Activated CD4-positive, alpha-beta T cell treated with anti-CD3 and anti-CD28 coated beads, Interleukin-2, amount 10 ng/mL, durations not matched to agents 7 days and 5 days (primary cell): ENCODE measurements at places on chromosomes 12 and 14. TPM values are rescaled to one million over a fixed set of nuclear protein-coding genes. Genes with fewer than 3 reads are reported as not detected.

Gene CCDC196
- not detected for total RNA-seq

- peak; percentile 82 for DNase-seq
Observed at GRCh38 chr12:2034633-2035430, 18.0 kb upstream of the CACNA1C start.

DNA sequence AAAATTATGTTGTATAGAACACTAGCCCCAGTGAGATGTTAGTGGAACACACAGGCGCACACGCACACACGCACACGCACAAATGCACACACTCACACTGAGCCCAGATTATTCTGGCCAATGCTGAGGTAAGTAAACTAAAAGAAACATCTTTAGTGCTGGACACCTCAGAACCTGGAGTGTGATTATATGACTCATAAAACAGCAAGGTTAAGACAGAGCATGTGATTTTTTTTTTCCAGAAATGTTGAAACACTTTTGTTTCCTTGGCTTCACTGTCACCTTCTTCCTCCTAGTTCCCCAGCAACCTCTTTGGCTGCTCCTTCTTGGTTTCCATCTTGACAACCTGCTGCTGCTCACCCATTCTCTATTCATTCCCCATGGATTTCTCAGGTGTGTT lies 141.0 kb upstream of the ALG10B start:
- DNase-seq, result no peak

GRCh38 chr12:79686171-79686570 lies 4.6 kb downstream of the PAWR start:
- DNase-seq, result no peak

Gene VWF
- total RNA-seq, result not detected

DNA sequence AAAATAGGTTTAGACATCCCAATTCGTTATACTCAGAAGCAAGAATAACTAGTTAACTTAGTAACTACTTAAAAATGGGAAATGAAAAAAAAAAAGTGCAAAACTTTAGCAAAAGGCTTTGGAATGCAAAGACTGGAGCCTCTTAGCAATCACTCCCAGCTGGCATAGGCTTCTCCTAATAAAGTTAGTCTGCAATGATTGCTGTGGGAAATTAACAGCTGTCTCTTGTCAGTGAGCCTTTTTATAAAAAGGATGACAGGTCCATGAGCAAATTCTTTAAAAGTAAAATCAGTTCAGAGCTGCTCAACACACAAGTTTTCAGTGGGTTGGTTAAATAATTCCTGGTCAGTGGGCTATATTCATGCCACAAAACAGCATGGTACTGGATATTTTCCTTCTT lies 7.4 kb upstream of the SYCP3 start:
- DNase-seq, result no peak

DNA sequence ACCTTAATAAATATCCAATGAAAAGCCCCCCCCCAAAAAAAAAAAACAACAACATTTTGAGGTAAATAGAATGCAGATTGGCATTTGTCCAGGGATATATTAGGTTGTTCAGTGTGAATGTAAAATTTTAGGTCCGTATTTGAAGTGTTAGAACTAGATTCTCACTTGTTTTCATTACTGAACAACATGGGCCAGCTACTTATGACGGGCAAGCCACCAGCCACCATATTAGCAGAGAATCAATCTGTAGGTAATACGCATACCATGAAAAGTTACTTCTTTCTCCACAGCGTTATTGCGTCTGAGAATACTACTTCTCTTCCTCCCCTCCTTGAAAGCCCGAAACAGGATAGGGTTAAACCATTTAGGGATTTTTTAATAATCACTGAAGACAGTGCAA lies 5.4 kb downstream of the FLRT2 start:
- no peak for DNase-seq

DNA sequence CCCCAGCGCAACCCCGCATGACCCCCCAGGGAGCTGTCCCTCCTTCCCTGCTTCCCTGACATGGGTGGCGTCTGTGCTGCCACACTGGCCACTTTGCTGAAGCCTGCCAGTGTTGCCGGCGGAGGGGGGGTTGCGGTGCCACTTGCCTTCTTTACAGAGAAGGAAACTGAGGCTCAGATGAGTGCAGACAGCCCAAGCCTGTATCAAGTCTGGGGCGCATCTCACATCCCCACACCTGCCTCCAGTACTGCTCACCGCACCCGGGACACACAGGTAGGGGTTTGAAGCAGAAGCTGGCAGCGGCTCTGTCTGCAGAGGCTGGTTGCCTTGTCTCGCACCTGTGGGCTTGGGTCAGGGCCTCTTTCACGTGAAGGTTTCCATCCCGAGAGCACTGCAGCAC lies 104.7 kb upstream of the RTL1 start:
- no peak for DNase-seq

DNA sequence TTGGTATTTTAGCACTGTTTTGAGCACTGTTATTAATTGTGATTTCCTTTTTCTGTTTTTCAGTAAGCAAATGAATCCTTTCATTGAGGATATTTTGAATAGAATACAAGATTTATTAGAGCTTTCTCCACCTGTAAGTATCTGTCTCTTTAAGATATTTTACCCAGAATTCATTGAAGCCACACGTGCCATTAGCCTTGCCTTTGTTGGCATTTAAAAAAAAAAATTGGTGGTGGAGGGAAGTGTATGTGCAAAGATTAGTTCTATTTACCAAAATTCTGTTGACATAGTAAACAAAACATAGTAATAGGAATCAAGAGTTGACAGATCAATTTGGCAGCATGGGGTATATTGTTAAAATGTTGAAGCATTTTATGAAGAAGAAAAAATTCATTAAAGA lies 23.8 kb downstream of the XPOT start:
- DNase-seq, result no peak

DNA sequence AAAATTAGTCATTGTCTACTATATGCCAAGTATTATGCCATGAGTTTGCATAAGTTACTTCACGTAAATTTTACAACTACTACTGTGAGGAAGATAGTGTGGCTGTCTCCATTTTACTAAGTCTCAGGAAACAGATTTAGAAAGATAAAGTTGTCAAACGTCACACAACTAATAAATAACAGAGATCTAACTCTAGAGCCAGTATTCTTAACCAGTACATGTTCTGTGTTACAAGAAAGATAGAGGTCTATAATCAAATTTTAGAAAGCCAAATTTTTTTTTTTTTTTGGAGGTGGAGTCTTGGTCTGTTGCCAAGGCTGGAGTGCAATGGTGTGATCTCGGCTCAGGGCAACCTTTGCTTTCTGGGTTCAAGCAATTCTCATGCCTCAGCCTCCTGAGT lies 14.2 kb downstream of the CLEC4C start:
- no peak for DNase-seq

DNA sequence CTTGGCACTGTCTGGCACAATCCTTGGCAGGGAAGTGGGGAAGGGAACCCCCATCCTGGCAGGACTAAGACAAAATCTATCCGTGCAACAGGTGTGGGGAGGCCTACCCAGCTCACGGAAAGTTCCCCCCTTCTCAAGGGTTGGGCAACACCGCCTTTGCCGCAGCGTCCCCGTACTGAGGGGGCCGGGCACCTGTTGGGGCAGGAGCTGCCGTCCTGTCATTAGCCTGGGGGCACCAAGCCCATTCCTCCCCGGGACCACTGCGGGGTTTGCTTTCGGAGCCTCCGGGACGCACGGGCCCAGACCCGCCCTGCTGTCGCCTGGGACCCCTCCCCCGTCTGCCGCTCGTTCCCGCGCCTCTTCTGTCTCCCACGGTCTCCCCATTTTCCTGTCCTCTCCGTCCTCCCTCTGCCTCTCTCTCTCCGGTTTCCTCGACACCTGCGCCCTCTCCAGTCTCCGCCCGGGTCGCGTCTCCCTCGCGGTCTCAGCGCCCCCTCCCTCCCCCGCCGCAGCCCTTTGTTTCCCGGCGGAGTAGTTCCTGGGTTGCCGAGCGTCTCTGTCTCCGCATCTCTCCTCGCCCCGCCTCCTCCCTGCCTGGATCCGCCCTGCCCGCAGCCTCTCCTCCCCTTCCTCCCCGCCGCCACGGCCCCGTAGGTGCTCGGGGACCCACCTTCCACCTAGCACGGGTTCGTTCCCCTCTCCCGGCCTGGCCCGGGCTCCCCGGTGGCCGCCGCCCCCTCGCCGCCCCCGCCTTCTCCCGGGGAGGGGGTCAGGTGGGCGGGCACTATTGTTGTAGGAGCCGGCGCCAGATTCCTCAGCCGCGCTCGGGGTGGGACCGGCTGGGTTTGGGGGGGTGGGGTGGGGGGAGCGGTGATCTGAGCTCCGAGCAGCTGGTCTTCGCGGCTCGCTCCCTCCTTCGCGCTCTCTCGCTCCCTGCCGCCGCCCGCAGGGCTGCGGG lies at the start of gene CACNB3:
CACNB3 (plus strand) TSS at position 624 of the 958 bp plus-strand sequence. CDS start 434 bp downstream, outside the sequence.
- DNase-seq, result peak; percentile 84

- DNase-seq, result peak; percentile 81
Observed at GRCh38 chr12:6946033-6946919, 2.5 kb downstream of the C12orf57 start.

DNA sequence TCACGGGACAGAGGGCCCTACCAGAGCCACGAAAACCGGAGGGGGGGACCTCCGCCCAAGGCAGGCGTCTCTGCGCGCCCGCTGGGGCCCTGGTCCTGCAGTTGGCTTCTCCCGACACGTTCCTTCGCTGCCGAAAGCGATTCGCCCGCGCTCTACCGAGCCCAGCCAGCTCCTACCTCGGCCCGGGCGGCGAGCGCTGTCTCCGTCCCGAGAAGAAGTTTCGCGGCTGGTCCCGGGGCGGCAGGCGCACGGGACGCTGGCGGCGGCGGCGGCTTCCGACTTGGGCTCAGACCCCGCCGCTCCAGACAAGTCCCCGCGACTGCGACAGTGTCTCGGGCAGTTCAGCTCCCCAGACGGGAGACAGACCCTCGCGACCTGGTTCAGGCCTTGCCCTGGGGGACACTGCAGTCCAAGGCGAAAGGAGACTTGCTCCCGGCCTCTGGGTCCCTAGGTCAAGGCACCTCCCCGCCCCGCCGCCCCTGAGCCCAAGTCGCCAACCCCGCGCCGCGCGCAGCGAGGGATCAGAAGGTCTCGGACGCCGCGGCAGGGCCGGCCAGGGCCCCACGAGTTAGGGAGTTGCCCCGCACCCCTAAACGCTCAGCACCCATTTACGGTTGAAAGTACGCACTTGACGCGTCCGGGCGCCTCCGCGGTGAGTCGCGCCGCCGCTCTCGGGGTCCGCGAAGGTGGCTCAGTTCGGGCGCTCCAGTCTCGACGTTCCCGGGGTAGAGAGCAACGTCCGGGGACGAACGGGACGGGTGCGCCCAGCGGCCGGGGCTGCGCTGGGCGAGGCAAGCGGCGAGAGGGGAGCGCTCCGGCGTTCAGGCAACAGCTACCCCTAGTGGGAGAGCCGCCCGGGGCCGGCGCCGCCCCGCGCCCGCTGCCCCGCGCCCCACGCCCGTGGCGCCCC lies 1.4 kb upstream of the DIO3 start:
- DNase-seq, result no peak

DNA sequence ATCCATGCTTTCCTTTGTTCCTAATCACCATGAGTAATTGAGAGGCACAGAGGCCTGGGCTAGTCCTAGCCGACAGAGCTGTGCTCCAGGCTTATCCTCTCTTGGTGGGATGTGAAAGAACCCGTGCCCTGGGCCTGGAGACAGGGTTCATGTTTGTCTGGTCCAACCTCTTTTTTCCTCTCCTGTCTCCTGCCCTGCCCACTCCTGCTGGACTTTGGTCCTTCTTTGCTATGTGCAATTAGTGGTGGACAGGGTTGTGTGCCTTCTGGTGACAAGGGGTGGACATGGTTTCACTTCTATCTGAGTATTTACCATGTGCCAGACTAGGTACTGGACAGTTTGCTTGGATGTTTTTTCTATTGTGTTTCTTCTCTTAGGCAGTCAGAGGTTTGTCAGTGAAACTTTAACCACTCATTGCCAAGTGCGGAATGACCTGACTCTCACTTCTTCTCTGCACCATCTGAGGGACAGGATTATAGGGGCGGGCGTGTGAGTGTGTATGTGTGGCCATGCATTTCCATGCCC lies 126.1 kb downstream of the SMOC1 start:
- no peak for DNase-seq

DNA sequence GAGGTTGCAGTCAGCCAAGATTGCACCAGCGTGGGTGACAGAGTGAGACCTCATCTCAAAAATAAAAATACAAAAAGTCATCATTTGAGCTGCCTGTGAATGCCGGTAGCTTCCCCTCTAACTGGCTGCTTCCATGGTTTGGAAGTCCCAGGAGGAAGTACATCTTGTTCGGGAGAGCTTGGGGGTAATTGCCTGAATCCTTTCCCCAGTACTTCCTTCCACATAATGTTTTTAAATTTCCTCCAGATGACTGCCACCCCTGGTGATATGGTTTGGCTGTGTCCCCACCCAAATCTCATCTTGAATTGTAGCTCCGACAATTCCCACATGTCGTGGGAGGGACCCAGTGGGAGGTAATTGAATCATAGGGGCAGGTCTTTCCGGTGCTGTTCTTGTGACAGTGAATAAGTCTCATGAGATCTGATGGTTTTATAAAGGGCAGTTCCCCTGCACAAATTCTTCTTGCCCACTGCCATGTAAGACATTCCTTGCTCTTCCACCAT lies 87.2 kb downstream of the SPRING1 start:
- no peak for DNase-seq

DNA sequence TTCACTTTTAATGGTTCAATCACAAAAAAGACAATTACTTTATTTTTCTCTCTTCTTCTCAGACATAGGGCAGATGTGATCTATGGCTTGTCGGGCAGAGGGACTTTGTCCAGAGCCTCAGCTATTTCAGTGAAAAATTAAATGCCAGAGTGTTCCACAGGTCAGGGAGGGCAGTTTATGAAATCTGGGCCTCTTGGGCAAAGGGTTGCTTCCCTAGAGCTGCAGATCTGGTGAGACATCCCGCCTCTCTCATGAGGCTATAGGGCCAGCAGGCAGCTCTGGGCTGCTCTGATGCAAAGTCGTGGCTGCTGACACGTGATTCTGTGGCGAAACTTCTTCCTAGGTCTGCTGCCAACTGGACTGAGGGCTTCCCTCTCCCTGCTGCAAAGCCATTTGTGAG lies 6.0 kb downstream of the CLMN start:
- DNase-seq, result no peak

Gene PSME2
- 698 TPM for total RNA-seq

- DNase-seq, result no peak
Observed at GRCh38 chr12:71727958-71728357, 26.7 kb upstream of the RAB21 start.

GRCh38 chr14:55500219-55500701 lies 59.8 kb upstream of the TBPL2 start:
- DNase-seq, result no peak

GRCh38 chr12:76551482-76551888 lies 8.1 kb downstream of the OSBPL8 start:
- DNase-seq, result no peak

DNA sequence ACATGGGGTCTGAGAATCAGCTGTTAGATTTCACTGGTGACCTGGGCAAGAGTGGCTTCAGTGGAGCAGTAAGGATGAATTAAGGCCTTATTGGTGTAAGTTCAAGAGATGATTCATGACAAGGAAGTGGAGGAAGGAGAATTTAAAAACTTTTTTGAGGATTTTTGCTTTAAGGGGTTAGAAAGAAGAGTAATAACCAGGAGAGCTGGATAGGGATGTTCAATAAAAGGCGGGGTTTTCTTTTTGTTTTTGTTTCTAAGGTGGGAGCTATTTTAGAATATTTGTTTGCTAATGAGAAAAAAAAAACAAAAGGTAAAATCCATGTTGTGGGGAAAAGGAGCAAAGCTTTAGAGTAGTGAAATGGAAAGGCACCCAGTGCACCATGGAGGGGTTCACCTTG lies 15.2 kb upstream of the TUBA1B start:
- no peak for DNase-seq

Gene FRMD6
- 4.1 TPM for total RNA-seq

- DNase-seq, result peak; percentile 22
Observed at GRCh38 chr14:65079201-65079600, 23.1 kb downstream of the MAX start.

GRCh38 chr12:55624056-55624455 lies 12.6 kb upstream of the OR10P1 start:
- no peak for DNase-seq

GRCh38 chr12:100857418-100857817 lies 62.8 kb downstream of the ANO4 start:
- no peak for DNase-seq
